ENCODE measurements at places on chromosomes 4 and X. TPM values are rescaled to one million over a fixed set of nuclear protein-coding genes. Genes with fewer than 3 reads are reported as not detected.
A peak's percentile ranks its signal among the peaks of the same experiment; 100 is the strongest.

DNA sequence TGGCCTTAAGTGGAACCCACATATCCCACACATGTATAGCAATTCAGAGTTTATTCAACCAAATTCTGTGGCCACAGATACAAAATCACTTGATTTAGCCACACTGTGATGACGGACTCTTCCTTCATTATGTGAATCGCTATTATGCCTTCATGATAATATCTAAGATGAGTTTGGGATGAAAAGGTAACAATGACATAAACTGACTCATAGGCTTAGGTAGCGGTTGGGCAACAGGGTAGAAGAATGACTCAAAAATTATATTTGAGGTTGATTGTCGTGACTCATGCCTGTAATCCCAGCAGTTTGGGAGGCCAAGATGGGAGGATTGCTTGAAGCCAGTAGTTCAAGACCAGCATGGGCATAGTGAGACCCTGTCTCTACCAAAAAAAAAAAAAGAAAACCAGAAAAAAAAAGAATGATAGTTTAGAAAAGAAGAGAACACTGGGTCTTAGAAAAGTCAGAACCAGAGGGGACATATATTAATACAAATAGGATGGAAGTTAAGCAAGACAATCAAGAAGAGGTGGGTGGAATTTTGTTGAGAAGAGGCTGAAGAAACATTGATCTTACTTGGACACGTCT is 70.4 kb upstream of the USP9X start:
- DNase-seq = no peak

DNA sequence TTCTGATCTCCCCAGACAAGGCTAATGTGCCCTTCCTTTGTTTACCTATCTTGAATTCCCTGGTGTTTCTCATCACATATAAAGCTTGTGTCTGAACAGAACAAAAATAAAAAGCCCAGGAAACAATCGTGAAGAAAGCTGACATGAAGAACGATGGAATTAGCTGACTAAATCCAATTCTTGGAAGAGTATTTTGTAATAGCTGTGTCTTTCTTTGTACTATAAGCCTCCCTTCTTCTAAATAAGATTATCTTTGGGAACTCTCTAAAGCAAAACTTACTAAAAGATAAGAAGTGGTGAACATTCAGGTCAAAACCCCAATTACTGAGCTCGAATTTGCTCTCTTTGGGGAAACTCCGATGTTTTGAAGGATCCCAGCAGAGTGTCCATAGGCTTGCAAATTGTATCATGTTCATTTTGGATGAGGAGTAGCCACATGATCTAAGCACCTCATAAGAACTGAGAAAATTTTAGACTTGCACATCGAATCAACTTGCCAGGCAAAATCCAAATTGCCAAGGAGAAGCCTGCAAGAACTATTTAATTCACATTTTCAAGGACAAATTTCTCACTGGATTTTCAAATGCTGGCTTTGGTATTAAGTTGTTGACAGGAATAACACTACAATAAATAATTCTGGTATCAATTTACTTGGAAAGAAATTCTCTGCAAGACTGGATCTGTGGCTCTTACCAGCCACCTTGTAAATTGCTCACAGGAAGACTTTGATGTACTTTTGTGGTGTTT is 106.2 kb downstream of the LNX1 start:
- no peak for DNase-seq

GRCh38 chr4:139018501-139018900 is 2.9 kb downstream of the NOCT start:
- no peak for DNase-seq

GRCh38 chr4:85209161-85209560 is 242.7 kb upstream of the WDFY3 start:
- DNase-seq = no peak

Gene DHRSX
- total RNA-seq = 14.9 TPM

DNA sequence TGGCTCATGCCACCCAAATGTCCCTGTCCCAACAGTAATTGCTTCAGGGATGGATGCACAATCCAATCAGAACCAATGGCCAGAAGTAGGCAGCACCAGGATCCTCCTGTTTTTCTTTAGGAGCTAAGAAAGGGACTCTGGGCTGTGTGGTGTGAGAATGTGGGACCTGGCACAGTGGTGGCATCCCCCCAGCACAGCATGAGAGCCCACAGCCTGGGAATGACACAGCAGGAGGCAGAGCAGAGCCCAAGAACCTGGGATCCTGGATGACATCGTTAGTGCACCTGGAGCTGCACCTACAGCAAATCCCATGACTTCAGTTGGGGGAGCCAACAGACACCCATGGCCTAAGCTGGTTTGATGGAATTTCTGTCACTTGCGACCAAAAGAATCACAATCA is 70.7 kb upstream of the C4orf50 start:
- DNase-seq = no peak

DNA sequence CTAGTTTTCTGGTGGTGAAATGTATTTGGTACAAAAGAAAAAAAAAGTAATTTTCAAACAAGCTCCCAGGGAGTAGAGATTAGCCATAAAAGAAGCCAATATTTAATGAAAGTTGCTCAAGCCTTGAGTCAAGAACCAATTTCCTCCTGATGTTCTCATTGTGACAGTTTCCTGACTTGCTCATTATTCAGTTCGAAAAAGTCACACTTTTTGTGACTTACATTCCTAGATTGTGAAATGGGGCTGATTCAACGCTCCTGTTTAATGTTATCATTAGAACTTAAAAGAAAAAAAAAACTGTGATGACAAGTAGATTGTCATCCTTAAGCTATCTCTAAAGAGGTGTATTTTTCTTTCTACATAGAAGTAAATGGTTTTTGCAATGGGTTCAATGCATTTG is 122.6 kb upstream of the BMPR1B start:
- no peak for DNase-seq

DNA sequence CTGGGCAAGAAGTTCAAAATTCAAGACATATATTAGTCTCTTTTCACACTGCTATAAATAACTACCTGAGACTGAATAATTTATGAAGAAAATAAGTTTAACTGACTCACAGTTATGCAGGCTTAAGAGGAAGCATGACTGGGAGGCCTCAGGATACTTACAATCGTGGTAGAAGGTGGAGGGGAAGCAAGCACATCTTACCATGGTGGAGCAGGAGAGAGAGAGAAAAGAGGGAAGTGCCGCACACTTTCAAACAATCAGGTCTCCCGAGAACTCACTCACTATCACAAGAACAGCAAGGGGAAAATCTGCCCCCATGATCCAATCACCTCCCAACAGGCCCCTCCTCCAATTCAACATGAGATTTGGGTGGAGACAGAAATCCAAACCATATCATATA is 273.3 kb upstream of the RASGEF1B start:
- DNase-seq = no peak

GRCh38 chr4:88420844-88421243 is 36.1 kb upstream of the HERC5 start:
- no peak for DNase-seq

- no peak for DNase-seq
Observed at GRCh38 chr4:1033840-1034551, 22.6 kb downstream of the FGFRL1 start.

DNA sequence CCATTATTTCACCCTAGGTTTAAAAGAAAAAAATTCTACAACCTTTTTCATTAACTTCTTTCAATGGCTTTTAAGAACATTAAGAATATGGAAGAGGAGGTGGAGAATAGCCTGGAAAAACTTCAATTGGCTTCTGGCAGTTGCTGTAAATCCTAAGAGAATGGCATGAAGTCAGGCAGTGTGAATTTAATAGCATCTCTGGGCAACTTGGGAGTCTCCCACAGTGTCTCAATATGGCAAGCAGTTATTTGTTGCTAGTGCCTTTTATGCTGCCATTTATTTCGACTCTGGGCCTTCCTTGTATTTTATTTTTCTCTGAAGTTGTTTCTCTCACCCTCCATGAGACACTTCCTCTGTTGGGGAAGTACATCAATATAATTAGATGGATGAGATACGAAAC is 322.1 kb downstream of the CBLL2 start:
- DNase-seq = no peak

Gene CFP
- total RNA-seq = 13.1 TPM

DNA sequence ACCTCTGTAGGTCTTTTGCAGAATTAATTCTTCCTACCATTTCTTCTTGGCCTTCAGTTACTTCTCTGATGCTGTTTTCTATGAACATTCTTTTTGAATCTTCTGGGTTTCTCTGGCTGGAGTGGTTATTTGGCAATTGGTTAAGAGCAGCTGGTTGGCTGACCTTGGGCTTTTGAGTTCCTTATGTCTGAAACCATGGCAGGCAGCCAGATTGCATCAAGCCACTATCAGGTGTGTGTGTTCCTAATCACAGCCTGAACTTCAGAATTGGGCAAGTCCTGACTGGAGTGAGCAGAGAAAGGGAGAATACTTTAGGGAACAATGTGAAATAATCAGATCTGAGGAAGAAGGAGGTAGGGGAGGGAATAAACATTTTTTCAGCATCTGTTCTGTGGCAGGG is 90.2 kb downstream of the ARHGAP10 start:
- DNase-seq = no peak

- no peak for DNase-seq
Observed at GRCh38 chr4:159337041-159337440, 234.2 kb downstream of the RAPGEF2 start.

- DNase-seq = peak; percentile 19
Observed at GRCh38 chrX:21839334-21840192, at the start of gene MBTPS2. Gene MBTPS2, plus strand, starts transcription at chrX:21839617. Its CDS starts 118 bp downstream, at chrX:21839735.

DNA sequence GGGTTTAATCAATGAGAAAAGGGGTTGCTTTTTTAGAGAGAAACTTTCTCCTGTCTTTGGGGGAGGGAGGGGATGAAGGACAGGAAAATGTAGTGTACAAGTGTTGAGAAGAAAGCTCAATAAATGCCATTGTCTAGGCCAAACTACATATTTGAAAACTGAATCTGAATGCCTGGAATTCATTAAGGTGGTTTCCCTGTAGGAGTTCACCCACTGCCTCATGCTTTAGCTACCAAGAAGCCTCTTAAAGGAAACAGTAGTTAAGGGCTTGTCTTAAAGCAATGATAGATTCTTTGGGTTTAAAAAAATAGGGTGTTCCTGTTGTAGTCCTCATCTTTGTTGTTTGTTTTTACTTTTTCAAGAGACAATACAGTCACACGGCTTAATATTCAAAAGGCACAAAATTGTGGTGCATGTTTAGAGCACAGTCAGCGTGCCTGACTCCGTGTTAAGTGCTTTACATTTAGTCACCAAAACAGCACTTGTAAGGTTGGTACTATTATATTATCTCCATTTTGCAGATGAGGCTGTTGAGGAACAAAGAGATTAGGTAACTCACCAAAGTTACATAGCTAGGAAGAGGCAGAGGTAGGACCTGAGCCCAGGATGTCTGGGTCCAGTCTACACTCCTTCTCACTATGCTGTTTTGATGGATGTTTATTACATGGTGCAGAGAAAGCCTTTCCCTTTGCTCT is 46.0 kb downstream of the FNIP2 start:
- DNase-seq = no peak

Gene SORBS2
- total RNA-seq = 268 TPM

DNA sequence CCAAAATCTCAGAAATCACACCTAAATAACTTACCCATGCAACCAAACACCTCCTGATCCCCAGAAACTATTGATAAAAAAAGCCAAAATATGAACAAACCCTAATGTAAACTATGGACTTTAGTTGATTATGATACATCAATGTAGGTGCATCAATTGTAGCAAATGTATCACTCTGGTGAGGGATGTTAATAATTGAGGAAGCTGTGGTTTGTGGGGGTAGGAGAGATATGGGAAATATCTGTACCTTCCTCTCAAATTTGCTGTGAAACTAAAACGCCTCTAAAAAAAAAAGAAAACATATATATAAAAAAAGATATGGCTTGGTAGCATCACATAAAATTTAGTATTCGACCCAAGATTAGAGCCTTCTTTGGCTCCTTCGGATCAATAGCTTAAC is 144.3 kb upstream of the CPEB2 start:
- DNase-seq = no peak

DNA sequence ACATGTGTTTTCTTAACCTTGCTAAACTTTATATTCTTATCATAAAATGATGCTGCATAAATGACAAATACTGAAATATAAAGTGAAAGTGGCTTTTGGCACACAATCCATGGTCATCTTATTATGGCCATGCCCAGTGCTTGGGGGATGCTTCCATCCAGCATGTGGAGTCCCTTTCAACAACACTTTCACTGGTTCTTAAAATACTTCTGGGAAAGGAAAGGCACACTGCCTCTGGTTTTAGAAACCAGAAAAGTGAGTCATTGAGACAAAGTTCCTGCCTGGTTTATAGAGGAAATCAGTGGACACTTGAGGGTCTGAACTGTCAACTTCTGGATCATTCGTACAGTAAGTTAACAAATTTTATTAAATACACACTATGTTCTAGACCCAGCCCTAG is 248.0 kb upstream of the ADAMTS3 start:
- no peak for DNase-seq

Gene H2BW2
- not detected for total RNA-seq

- DNase-seq = no peak
Observed at GRCh38 chr4:8765631-8766590, 105.7 kb downstream of the HMX1 start.

Gene NUDT10
- 3.8 TPM for total RNA-seq

DNA sequence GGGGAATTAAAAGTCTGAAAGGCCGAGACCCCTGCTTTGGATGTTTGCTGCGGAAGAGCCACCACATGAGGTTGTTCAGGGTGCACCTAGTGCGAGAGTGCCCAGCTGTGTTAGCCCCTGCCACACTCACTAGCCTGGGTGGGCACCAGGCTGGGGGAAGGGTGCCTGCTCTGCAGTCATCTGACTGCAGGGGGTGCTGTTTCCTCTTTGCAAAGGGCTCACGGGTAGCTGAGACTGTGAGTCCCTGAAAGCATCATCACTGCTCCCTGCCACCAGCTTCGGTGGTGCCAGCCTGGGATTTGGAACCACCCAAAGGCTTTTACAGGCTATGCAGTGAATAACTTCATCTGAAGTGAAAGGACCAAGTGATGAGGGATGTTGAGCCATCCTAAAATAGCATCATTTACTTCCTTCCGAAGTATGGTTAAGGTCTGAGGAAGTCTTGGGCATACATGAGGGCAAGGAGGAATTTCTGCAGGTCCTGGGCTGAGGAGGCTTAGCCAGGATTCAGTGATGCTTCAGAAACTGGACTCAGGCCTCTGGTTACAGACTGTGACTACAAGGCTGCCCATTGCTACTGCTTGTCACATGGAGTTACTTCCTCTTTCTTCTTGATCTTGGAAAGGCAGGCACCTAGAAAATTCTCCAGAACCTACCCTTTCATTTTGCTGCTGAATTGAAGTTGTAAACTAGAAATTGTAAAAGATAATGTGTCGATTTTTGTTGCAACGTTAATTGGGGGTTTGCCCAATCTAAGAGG is 293.2 kb upstream of the PRPS2 start:
- no peak for DNase-seq
